Frontal cortex (tissue), 4 donors: ENCODE measurements at places on chromosomes 2 and 18. TPM values are rescaled to one million over a fixed set of nuclear protein-coding genes. Genes with fewer than 3 reads are reported as not detected.

TCF23 gene
- total RNA-seq: not detected

OSR1 gene
- total RNA-seq: 3.7 TPM

GRCh38 chr2:222613715-222614331 lies 42.1 kb downstream of the FARSB start:
- DNase-seq: peak; percentile 22

DNA sequence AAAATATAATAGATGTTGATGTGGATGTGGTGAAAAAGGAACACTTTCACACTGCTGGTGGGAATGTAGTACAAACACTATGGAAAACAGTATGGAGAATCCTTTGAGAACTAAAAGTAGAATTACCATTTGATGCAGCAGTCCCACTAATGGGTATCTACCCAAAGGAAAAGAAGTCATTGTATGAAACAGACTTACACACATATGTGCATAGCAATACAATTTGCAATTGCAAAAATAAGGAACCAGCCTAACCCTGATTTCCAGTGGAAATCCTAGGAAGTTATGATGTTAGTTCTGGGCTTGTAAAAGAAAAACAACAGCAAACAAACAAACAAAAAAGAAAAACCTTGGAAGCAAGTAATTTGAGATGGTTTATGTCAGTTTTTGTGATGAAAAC lies 28.6 kb upstream of the CLASP1 start:
- no peak for DNase-seq

- no peak for DNase-seq
Observed at GRCh38 chr2:36824273-36824672, 127.8 kb downstream of the VIT start.

UGT1A5 gene
- total RNA-seq: not detected

DNA sequence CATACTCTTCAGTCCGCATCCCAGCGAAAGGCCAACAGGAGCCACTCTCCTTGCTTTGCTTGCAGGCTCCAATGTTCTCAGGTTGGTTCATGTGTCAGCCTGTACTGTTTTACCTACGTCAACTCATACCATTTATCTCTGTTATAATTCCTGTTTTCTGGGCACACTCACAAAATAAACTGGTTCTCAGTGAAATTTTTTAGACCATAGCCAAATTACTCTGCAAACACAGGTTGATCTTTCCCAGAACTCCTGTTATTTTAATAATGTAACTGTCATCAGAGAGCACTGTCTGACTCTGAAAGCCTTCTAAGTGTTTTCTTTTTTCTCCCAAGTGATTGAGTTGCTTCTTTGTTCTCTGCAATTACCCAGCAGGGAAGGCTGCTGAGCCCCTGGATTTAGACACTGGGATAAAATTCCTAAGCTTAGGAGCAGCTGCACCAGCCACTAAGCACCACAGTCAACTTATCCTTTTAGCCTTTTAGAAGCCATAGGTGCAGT lies 111.6 kb upstream of the PIEZO2 start:
- DNase-seq: no peak

- DNase-seq: no peak
Observed at GRCh38 chr18:11271954-11272353, 122.6 kb upstream of the PIEZO2 start.

MAB21L4 gene
- not detected for total RNA-seq

EML6 gene
- total RNA-seq: 5.3 TPM

- DNase-seq: no peak
Observed at GRCh38 chr18:42155024-42155423, 200.0 kb downstream of the PIK3C3 start.

- DNase-seq: no peak
Observed at GRCh38 chr2:199282309-199282708, 175.4 kb downstream of the SATB2 start.

TNFAIP6 gene
- total RNA-seq: 0.41 TPM

SMPD4 gene
- 9.0 TPM for total RNA-seq

HES6 gene
- total RNA-seq: 67.7 TPM

GCG gene
- total RNA-seq: 0.41 TPM

LRRTM1 gene
- total RNA-seq: 11.4 TPM

GRCh38 chr2:64932371-64933216 lies 56.6 kb upstream of the SLC1A4 start:
- DNase-seq: no peak

DNA sequence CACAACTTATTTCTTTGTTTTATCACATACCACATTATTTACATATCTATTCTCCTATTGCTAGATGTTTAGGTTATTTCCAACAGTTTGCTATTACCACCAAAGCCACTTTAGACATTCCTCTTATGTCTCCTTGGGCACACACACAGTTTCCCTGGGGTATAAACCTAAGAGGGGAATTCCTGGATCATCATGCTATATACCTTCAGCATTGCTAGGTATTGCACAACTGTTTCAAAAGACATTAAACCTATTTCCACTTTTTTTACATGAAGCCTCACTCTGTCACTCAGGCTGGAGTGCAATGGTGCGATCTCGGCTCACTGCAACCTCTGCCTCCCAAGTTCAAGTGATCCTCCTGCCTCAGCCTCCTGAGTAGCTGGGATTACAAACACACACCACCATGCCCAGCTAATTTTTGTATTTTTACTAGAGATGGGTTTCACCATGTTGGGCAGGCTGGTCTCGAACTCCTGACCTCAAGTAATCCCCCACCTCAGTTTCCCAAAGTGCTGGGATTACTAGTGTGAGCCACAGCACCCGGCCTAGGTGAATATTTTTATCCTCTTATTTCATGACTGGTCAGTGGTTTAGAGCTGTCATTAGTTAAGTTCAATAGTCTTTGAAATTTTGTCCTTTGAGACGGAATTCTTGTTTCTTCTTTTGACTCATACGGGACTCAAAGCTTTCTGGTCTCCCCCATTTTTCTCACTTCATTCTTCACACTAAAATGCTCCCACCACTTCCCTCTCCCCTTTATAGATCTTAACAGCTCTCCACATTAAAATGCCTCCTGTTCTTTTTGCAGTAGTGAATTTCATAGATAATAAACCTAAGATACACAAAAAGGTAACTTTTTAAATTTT lies 30.3 kb downstream of the SULT1C4 start:
- no peak for DNase-seq

ACVR1C gene
- 5.7 TPM for total RNA-seq

EPHA4 gene
- total RNA-seq: 158 TPM

EPG5 gene
- 26.1 TPM for total RNA-seq

DNA sequence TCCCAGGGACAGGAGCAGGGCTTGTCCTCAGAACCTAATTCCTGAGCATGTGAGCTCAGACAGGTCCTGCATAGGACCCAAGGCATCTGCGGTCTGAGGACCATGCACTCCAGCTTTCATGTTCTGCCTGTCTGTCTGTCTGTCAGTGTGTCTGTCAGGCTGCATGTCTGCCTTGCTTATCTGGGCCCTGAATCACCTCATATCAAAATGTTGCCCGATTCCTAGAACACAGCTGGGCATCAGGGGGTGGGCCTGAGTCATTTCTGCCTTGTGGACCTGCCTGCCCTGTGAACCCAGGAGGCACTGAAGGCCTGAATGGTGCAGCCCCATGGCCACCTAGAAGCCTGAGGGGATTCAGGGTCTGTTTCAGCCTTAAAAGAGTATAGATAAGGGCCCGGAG lies 22.1 kb downstream of the INHBB start:
- no peak for DNase-seq

- no peak for DNase-seq
Observed at GRCh38 chr18:73296686-73297085, 428.9 kb upstream of the NETO1 start.

- no peak for DNase-seq
Observed at GRCh38 chr2:165970663-165971062, 17.1 kb upstream of the TTC21B start.

- no peak for DNase-seq
Observed at GRCh38 chr2:203820969-203821368, 46.6 kb upstream of the CTLA4 start.

GRCh38 chr18:12113999-12114646 lies 20.5 kb downstream of the ANKRD62 start:
- no peak for DNase-seq

KCNE4 gene
- total RNA-seq: 2.4 TPM

DNA sequence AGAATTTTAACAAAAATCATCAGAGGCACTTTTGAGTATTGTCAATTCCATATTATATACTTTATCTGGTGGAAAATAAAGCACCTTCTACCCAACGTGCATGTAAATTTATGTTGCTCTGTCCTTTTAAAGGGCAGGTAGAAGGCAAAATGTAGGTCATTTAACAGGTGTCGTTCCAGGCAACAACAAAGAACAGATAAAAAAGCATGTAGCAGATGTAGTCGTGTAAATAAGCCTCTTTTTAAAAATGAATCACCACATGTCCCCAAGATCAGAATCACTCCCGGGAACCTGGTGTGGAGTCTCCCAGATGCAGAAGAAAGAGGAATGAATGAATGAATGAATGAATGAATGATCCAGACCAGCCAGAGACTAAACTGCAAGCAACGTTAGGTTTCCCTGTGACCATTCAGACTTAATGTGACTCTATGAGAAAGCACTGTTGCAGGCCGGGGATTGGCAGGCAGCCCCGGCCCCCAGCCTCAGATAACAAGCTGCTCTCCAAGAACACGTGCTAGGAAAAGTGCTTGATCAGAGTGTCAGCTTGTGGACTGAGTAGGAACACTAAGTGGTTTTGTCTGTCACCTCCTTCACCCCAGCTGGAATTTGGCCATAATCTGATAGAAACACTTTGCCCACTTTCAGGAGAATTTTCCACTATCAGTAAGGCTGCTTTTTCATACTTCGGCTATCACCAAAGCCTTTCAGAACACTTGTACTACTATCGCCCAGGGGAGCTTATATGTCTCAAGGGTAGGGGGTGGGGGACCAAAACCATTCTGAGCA lies 100.6 kb downstream of the CDK15 start:
- DNase-seq: no peak

DNA sequence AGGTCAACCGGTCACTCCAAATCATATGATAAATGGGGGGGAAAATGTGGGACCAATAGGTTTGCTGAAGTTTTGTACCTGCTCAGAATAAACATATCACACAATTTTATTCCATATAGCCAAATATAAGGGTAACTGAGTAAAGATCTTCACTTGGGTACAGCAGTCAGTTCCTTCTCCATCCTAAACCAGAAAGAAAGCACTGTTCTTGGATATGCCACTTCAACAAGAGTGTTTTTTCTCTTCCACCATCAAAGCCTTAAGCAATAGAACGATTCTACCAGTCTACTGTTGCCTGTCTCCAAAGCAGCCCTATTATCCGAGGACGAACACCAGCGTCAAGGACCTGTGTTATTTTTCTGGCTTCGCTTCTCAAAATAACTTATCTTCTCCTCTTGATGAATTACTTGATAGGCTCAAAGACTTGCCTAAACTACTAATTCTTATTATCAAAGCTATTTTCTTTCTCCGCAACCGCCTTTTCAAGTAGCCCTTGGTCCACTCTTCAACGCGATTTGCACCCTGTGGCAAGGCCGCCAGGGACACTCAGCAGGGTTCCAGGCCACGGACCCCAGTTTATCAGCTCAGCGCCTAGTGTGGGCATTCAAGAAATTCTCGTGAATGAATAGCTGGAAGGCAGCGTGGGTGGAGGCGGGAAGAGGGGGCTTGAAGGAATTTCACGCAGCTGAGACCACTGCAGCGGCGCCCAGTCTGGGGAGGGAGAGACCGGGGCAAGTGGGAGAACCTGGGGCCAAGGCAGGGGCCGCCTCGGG lies 646 bp downstream of the ALS2 start:
- DNase-seq: peak; percentile 5

- no peak for DNase-seq
Observed at GRCh38 chr2:80482276-80482675, 177.7 kb upstream of the LRRTM1 start.

FEV gene
- total RNA-seq: not detected

LINC00305 gene
- not detected for total RNA-seq
